ENCODE measurements at places on chromosomes 6 and 20.

GRCh38 chr20:38126932-38127621 lies 38.0 kb downstream of the TGM2 start:
- peak; percentile 75 for DNase-seq

DNA sequence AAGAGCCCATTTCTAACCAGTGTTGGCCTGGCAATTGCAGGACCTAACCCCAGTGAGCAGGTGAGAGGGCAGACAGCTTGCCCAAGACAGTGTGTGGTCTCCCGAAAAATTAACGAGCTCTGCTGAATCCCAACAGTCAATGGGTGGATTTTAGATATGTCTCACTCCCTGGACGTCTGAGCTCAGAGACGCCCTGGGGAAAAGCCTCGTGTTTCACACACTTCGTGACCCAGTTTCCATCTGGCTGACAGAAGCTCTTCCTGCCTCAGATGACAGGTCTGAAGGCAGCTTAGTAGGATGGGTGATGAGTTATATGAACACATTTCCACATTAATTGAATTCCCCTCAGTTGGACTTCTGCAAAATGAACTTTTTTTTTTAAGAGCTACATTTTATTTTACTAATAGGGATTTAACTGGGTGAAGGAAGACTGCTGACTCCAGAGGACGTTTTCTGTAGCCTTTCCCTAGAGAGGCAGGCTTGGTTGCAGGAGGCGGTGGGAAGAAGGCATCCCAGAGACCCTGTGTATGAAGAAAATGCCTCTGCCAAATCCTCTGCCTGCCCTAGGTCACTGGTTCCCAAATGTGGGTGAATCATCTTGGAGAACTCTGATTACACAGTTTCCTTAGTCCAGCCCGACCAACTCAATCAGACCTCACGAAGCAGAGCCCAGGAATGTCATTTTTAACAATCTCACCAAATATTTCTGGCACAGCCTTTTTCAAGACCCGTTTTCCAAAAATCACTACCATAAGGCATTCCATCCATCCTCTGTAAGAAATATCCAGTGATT lies 71.7 kb upstream of the LY86 start:
- DNase-seq: peak; percentile 8

- DNase-seq: no peak
Measured at GRCh38 chr20:45305262-45305661, 1.4 kb upstream of the RBPJL start.

- no peak for DNase-seq
Measured at GRCh38 chr6:5160206-5160605, 75.1 kb downstream of the PPP1R3G start.

DNA sequence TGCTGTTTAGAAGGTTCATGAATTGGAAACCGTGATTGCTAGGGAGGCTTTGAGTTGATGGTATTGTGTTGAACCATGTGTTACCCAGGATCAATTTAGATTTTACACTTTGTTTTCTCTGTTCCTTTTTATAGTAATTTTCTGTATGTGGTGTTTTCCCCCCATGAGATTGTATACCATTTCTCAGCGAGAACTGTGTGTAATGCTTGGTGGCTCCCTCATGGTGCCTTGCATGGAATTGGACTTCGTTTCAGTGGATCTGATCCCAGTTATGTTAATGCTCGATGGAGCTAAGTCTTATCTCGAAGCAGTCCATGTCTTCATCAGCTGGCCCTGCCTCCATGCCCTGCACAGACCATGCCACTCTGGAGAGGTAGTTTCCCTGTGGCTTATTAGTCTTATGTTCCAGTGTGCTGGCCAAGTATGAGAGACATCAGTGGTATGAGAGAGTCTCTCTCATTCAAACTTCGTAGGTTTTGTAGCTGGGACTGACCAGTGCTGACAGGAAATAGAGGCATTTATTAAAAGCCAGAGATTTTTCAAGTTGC lies 18.7 kb downstream of the PTPN1 start:
- no peak for DNase-seq

DNA sequence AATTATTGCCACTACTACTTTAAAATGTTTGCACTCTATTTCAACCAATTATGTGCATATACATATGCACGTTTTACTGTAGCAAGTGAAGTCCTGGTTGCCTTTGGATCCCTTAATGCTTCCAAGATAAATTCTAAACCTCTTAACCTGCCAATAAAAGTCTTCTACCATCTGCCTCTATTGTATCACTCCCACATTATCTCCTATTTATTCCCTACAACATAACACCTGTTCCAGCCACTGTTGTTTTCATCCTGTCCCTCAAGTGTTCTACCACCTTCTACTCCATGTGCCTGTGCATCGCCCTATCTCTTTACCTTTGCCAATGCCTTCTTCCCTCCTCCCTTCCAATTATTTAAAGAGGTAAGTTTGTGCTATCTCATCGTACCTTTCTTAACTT lies 499.0 kb upstream of the RNF217 start:
- no peak for DNase-seq

- DNase-seq: no peak
Measured at GRCh38 chr20:41533537-41534136, 84.5 kb downstream of the CHD6 start.

DNA sequence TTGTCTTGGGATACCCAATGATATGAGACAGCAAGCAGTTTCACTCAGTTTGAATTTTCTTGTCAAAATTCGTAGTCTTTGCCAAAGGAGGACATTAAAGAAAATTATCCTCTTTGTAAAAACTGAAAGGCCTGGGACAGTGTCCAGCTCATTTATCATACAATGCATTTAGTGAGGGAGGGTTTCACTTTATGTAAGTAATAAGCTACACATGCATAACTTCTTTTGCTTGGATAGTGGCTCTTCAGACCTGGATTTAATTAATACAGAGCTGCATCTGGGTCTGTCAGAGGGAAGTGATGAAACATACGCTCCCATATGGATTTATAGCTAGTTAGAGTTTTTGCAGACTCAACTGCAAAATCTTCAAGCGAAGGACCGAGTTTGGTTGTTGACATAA lies 175.6 kb downstream of the PHACTR1 start:
- DNase-seq: peak; percentile 79

DNA sequence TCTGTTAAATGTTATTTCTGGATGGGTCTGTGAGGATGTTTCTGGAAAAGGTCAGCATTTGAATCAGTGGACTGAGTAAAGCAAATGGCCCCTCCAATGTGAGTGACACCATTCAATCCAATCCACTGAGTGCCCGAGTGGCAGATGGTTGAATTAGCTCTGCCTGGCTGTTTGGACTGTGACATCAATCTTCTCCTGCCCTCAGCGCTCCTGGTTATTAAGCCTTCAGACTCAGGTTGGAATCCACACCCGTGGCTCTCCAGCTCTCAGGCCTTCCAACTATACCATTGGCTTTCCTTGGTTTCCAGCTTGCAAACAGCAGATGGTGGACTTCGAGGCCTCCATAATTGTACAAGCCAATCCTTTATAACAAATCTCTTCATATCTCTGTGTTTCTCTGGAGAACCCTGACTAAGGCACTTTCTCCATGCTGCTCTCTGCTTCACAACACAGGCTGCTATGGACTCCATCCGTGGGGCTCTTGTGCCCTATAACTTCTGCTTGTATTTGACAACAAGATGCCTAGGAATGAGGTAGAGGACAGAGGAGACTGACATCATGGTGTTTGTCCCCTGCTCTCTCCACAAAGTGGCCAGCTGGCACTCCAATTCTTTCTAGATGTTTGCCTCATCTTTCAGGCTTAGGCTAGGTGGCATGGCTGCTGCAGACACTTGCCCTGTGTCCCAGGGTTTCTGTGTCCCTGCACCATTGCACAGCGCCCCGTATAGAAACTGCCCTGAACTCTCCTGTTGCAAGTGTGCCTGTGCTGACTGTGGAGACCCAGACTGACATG lies 4.8 kb upstream of the CSTL1 start:
- no peak for DNase-seq

DNA sequence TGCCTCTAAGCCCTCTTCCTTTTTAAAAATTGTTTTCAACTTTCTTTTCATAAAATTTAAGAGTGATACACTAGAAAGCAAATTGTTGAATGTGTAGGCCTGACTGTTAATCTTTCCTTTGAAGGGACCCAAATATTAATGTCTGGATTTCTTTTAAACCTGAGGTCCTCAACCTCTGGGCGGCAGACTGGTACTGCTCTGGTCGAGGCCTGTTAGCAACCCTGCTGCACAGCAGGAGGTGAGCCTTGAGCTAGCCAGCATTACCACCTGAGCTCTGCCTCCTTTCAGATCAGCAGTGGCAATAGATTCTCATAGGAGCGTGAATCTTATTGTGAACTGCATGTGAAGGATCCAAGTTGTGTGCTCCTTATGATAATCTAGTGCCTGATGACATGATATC lies 191.2 kb downstream of the MANEA start:
- DNase-seq: no peak

DNA sequence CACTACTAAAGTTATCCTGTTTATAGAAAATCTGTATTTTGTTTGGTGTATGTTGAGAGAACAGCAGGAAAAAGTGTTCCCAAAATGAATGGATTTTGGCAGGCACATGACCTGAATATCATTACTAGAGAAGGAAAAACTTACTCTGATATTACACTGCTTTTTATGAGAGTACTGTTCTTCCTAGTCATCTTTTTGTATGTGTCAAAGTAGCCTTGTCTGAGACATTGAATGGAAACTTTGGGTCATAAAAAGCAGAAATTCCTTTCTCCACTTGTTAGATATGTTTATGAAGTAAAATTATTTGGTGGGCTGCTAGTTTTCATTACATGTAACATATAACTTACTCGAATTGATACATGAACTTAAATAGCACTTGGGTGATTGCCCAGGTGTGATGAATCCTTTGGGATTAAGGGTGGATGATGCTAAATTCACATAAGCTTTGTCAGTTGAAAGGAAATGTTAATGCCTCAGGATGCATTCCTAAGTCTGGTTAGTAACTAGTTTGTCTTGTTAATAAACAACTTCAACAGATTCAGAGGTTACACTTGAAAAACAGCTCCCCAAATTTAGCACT lies 206.7 kb downstream of the CENPW start:
- DNase-seq: peak; percentile 63

GRCh38 chr20:8932192-8933165 lies 136.4 kb upstream of the PLCB4 start:
- DNase-seq: peak; percentile 63

DNA sequence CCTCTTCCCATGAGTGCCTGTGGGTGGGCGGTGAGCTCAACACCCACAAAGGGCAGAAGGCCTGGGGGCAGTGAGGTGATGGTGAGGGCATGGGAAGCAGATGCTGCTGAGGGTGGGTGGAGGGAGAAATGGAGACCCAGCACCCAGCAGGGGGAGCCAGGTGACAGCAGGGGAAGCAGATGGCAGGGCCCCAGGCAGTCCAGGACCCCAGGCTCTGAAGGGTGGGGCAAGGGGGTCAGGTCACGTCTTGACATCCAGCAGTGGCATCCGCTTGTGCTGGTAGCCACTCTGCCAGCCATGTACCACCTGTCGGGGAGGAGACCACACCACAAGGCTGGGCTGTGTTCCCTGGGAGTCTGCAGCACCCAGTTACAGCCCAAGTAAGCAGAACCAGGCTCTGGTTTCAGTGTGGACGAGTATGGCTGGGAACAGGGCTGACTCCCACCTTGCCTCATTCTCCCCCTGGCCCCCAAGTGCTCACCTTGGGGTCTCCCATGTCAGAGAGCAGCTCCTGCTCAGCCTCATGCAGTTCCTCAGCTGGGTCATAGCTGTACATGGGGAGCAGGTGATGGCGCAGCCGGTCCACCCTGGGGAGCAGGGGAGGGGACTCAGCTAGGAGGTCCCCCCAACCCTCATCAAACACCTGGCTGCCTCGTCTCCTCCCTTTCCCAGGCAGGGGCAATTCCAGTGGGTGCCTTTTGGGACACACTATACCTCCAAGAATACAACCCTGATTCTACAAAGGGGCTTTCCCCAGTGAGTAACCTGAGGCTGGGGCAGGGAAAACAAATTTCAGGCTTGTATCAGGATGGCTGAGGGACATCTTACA lies 2.0 kb downstream of the SMIM29 start:
- DNase-seq: peak; percentile 32

DNA sequence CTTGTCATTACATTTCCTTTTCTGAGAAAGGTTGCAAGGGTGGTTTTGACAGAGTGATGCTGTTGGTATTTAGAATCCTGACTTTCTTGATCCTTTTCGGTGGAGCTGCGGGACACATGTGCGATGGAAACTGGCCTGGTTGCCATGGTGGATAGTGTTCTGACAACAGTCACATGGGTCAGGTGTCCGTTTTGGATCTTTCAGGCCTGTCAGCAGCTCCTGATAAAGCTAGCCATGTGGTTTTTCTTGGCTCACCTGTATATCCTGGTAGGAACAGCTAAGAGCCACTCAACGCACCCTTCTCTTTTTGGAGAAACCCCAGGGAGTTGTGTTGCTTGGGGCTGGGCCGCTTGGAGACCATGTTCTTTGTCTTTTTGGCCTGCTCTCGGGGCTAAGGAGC lies 177.4 kb downstream of the MTFR2 start:
- DNase-seq: no peak

- DNase-seq: no peak
Measured at GRCh38 chr6:30960907-30961673, 20.3 kb downstream of the MUCL3 start.

DNA sequence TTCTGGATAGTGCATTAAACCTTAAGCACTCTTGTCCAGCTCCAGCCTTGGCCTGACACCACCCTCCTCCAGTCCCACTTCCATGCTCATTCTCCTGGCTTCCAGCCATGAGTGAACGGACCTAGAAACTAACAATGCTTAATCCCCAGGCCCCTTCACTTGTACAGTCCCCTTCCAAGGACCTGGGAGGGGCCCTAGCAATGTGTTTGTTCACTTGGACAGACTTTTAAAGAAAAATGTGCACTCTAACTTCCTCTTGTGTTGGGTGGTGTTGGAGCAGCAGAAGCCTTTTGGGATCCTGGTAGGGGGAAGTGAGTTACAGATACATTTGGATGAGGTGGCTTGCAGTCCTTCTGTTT lies 48.9 kb upstream of the CCN6 start:
- no peak for DNase-seq

GRCh38 chr6:149903938-149904611 lies 6.2 kb upstream of the RAET1E start:
- DNase-seq: no peak

DNA sequence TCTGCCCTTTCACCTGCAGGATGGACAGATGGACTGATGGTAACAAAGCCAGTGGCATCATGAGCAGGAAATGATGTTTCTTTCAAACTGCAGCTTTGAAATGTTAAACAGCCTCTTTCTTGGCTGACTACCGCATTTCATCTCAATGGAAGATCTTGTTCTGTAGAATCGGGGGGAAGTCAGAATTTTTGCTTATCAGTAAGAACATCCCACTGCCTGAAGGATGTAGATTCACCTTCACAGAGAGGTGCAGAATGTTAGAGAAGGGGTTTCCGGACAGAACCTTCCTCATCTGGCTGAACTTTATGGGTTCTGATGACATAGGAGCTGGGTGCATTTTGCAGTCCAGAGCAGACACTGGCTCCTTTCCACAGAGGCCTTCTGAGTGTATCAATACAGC lies 32.7 kb downstream of the GGTLC1 start:
- DNase-seq: no peak

GRCh38 chr6:78523622-78524021 lies 343.7 kb upstream of the IRAK1BP1 start:
- DNase-seq: no peak

GRCh38 chr20:52958211-52958610 lies 13.9 kb upstream of the TSHZ2 start:
- DNase-seq: peak; percentile 36

DNA sequence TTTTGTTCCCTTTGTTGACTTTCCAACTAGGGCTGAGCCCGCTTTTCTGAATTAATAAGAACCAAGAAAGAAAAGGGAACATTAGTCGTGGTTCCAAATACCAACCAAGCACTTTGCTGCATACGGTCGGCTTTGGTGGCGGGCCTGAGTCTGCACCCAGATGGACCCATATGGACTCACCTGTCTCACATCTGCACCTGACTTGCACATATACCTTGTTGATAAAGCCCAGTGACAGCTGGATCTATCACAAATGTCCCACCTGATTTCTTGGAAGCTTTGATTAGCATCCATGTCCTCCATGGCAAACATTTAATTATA lies 39.0 kb downstream of the TPD52L1 start:
- DNase-seq: no peak
